ENCODE measurements at places on chromosomes 2 and 18. TPM values are rescaled to one million over a fixed set of nuclear protein-coding genes. Genes with fewer than 3 reads are reported as not detected.

DNA sequence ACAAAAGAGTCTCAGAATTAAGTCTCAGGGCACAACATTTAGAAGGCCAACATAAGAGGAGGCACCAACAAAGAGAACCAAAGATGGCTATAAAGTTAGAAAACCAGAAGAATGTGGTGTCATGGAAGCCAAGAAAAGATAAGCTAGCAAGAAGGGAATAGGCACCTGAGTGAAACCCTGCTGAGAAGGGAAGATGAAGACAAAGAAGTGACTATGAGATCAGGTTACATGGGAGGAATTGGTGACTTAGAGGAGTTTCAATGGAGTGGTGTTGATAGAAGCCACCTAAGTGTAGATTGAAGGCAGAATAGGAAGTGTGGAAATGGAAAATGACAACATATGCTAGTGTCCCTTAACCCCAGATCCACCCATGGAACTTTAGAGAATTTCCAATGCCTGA lies 327.6 kb upstream of the KCNJ3 start:
- no peak for DNase-seq

DNA sequence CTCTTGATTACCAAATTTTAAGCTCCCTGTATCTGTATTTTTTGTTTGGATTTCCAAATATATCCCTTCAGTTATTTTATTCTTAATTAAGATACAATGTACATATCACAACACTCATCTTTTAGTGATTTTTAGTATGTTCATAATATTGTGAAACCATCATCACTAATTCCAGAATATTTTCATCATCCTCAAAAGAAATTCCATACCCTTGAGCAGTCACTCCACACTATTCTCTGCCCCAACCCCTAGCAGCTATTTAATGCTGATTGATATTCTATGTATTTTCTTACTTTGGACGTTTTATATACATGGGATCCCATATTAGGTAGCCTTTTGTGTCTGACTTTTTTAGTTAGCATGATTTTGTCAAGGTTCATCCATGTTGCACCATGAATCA lies 127.4 kb upstream of the SLC8A1 start:
- no peak for DNase-seq

- DNase-seq: no peak
Observed at GRCh38 chr18:79470547-79470946, 74.8 kb downstream of the NFATC1 start.

GRCh38 chr2:85937069-85937439 lies 48.3 kb upstream of the ST3GAL5 start:
- no peak for DNase-seq

DNA sequence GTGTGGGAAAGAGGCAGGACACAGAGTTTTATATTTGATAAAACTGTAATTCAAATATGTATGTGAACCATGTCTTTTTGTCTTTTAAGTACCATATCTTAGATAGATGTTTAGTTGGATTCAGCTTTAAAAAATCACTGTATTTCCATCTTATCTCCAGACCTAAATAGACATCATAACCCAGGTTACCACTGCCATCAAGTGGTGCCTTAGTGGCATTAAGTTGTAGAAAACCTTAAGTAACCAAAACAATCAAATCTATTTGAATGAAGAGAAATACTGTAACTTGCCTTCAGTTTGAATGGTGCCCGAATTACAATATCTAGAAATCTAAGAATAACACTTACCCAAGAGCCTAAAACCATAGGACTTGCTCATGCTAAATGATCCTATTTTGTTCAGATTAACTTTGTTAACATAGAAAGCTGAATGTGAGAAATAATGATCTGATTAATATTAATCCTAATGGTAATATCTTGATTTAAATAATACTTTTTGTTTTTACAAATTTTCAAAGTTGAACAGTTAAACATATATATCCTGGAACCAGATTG lies 92.5 kb upstream of the MAP2 start:
- DNase-seq: peak; percentile 16

DNA sequence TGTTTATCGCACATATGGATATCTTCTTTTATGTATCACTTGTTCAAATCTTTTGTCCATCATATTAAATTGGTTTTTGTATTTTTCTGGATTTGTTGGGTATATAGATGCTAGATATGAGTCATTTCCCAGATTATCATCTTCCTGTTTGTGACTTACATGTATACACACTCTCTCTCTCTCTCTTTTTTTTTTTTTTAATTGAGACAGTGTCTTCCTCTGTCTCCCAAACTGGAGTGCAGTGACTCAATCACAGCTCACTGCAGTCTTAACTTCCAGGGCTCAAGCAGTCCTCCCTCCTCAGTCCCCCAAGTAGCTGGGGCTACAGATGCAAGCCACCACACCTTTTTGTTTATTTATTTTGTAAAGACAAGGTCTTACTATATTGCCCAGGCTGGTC lies 43.8 kb downstream of the XIRP2 start:
- DNase-seq: no peak

DNA sequence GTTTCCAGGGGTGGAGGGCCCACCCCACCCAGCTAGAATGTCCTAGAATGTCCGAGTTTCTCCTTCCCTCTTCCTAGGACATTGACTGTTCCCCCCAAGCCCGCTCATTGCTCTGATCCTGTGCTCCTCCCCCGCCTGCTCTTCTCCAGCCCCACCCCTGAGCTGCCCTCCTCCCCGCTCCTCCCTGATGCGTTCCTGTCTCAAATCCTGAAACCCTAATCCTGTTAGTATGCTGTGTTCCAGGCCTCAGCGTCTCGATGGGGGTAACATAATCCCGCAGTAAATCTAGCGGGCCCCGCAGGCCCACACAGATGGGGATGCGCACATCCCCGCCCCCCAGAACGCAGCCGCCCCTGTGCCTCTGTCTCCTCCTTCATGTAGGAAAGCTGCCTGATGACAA lies 51.3 kb downstream of the NRP2 start:
- no peak for DNase-seq

DNA sequence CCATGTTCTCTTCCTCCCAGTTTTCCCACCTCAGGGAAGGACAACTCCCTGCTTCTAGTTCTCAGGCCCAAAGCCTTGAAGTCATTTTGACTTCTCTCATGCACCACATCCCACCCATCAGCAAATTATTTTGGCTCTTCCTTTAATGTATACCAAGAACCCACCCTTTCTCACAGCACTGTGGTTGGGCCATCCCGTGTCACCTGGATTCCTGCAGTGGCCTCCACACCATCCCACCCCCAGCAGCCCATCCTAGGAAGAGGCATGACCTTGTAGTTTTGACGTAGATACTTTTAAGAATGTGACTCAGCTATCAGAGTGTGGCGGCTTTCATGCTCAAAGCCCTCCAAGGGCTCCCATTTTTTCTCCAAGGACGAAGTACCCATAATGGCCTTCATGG lies 25.6 kb upstream of the CCDC68 start:
- no peak for DNase-seq

DNA sequence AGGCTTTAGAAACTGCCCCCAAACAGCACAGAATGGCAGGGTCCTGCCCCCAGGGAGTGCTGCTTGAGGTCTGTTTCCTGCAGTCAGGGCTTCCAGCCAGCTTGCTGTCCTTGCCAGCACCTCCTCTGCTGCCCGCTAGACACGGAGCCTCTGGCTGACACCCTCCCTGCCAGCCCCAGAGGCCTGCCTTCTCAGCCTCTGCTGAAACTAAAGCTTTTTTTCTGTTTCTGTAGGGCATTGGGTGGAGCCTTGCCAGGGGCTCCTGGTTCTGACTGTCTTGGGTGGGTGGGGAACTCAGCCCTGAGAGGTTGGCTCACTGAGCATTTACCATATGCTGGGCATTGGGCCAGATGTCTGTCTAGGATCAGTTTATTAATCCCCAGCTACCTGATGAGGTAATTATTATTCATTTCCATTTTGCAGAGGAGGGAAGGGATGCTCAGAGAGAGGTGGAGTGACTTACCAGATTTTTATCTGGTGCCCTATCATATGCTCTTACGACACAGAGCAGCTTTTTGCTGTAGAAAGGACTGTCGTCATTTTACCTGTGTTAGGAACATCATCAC lies 35.4 kb downstream of the INPP4A start:
- DNase-seq: no peak

GRCh38 chr2:165239230-165239629 lies at the start of gene SCN2A:
SCN2A (plus strand) TSS chr2:165239414; CDS start chr2:165295824, 56,410 bp downstream.
- peak; percentile 22 for DNase-seq

GRCh38 chr2:236160366-236161081 lies 7.7 kb downstream of the GBX2 start:
- no peak for DNase-seq

GRCh38 chr2:108554528-108554927 lies 20.3 kb downstream of the LIMS1 start:
- DNase-seq: no peak

- no peak for DNase-seq
Observed at GRCh38 chr2:41399437-41400087, 648.3 kb upstream of the PKDCC start.

GRCh38 chr18:59696311-59697235 lies 650 bp downstream of the CCBE1 start:
- no peak for DNase-seq

DNA sequence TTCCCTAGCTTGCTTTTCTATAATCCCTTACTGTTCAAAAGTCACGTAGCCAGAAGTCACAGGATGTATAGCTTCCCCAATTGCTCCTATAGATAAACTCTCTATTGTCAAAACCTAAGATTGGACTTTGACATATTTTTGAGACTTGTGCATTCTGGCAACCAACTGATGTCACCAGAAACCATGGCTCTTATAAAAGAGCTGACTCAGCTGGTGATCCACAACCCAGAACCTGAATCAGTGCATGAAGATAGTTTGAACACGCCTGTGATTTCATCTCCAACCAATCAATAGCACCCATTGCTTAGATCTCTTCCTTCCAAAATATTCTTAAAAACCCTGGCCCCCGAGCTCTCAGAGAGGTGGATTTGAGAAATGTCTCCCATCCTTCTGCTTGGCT lies 639.9 kb upstream of the PIK3C3 start:
- no peak for DNase-seq

- no peak for DNase-seq
Observed at GRCh38 chr2:181998041-181998835, 12.6 kb downstream of the PPP1R1C start.

DNA sequence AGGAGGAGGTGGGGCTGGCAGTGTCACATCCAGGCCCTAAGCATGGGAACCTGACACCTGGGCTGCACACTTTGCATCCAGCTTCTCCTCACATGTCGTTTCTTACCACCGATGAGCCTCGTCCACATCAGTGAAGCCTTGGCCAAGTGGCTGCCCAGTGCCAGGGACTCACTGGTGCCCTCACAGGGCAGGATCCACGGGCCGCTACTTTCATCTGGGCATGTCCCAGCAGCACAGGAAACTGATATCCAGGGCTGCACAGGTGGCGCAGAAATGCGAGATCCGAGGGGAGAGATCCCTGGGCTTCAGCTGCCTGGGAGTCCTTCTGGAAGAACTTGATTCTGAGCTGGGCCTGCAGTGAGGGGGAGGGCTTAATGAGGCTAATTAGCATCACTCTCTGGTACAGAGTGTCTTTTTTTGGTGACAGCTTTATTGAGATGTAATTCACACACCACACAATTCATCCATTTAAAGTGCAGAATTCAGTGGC lies 291.6 kb upstream of the HDAC4 start:
- DNase-seq: no peak

DNA sequence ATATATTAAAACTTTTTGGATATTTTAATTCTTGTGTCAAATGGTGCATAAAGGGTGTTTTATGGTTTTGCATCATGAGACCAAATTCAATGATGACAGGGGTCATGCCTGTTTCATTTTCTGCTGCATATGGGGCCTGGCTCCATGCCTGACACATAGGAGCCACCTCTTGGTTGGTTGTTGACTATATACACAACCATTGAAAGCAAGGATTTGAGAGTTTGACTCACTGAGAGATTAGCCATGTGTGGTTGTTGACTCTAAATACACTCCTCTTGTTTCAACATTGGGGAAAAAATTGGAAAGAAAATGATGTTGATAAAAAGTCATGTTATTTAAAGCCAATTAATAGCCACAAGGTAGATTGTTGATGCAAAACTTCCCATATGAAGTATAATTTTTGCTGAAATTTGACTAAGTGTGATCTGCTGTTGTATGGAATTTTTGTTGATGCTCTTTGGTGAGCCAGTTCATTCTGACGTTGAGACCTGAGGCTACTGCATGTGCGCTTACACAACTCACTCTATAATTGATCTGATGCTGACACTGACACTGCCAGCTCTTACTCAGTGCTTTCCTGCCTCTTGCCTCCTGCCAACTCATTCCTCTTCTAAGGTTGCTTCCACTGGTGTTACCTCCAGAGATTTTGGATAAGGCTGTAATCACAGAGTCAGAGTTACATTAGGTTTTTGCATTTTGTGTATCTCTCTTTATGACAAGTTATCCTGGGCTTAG lies 446.2 kb upstream of the SLC14A2 start:
- no peak for DNase-seq

GRCh38 chr2:202815548-202816360 lies 55.8 kb downstream of the ICA1L start:
- no peak for DNase-seq

DNA sequence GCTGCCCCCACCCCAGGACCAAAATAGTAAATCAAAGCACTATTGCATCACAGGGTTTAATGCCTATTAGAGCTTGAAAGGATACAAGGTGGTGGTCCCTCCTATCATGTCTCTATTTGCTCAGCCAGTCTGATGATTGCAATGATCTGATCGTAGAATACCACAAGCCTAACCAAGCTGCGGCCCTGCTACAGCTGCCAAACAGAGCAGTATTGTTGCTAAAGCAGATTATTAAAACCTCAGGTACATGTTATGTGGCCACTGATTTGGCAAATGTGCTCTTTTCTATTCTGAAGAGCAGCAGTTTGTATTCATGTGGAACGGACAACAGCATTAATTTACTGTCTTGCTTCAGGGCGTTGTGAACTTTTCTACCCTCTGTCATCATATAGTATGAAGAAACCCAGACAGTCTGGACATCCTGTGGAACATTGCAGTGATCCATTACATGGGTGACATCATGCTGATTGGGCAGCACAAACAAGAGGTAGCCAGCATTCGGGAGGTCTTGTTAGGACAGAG lies 8.4 kb upstream of the VAPA start:
- DNase-seq: no peak

DNA sequence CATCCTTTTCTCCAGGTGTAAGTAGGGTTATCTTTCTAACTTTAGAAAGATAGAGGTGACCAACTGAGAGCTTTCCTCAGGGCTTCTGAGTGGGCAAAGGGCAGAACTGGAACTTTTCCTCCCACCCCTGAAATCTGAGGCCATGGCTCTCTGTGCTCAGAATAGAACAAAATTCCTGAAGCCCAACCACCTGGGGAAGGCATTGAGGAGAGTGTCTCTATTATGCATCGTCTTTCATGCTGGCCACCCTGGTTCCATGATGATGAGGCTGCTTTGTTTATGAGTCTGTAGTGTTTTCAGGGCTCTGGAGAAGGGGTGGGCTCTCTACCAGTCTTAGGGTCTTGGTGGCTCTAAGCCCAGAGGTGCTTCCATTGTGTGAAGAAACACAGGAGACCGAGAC lies 30.7 kb upstream of the IL1R1 start:
- no peak for DNase-seq

The CDH7 gene
- total RNA-seq: 0.19 TPM

The CCDC141 gene
- 0.06 TPM for total RNA-seq

The FAM124B gene
- total RNA-seq: 50.3 TPM

The DCC gene
- total RNA-seq: 0.06 TPM

The ARHGAP28 gene
- 16.5 TPM for total RNA-seq

The PLCL1 gene
- total RNA-seq: 5.0 TPM

The RETSAT gene
- total RNA-seq: 41.4 TPM

The GKN1 gene
- not detected for total RNA-seq

The LIPG gene
- total RNA-seq: 123 TPM

The IGFBP5 gene
- 23.4 TPM for total RNA-seq

Measured in glomerular endothelial cell (primary cell).